ENCODE measurements at places on chromosomes 5 and 9.

DNA sequence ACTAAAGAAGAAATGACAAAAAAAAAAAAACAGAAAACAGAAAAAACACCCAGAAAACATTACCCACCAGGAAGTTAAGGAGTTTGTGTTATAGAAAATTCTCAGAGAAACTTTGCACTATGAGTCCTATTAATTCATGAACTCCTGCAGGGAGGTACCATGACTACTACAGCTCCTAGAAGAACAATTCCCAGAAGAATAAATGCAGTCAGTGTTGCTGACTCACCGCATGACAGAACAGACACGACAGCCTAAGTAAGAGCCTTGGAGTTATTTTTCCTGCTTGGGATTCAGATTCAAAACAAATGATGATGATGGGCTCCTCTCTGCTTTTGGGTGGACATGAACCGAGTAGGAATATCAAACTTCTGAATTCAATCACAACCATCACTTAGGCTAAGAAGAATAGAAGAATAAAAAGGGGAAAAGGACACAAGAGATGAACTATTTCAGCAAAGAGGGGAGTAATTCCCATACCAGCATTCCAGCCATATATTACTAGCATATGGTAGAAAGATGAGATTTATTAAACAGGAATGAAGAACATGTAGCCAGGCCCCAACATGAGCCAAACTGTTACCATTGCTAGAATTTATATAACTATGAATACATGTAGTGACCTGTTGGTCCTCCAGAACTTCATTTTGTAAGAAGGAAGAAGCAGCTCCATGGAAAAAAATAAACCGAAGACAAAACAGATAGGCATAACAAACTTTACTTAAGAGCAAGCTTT is 209.6 kb upstream of the PDE4D start:
- DNase-seq: no peak

GRCh38 chr5:121049971-121050370 is 585.9 kb downstream of the PRR16 start:
- no peak for DNase-seq

GRCh38 chr5:143017541-143017940 is 247.4 kb downstream of the ARHGAP26 start:
- DNase-seq: no peak

DNA sequence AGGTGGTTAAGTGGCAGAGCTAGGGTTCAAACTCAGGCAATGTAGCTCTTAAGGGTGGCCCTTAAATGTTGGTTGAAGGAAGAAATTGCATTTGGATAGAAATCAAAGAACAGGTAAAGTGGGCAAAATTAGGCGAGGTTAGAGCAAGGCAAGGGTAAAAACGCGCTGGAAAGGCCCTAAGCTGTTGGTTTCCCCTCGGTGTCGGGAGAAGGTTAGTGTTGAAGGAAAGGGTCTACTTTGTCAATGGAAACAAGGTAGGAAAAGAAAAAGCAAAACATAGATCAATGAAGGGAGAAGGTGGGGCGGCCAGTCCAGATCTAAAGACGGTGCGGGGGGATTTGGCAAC is 431 bp downstream of the FASTKD3 start:
- no peak for DNase-seq

GRCh38 chr9:123324767-123325183 is 31.2 kb upstream of the CRB2 start:
- DNase-seq: no peak

GRCh38 chr5:39640552-39640951 is 215.8 kb upstream of the DAB2 start:
- DNase-seq: no peak

DNA sequence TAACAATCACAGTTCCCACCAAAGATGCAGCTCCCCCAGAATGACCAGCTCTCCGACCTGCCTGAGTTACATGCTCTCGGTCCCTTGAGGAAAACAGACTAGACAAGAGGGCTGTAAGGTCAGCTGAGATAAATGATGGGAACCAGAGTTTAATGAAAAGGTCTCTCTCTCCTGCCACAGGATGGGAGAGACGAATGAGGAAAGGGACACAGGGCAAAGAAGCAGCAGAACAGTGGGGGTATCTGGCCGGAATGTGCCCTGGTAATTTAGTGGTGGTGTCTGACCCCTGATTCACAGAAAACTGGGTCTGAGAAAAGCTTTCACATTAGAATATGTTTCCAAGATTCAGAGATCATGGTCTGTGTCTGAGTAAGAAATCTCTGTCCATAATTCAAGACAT is 118.5 kb downstream of the BRINP1 start:
- DNase-seq: no peak

DNA sequence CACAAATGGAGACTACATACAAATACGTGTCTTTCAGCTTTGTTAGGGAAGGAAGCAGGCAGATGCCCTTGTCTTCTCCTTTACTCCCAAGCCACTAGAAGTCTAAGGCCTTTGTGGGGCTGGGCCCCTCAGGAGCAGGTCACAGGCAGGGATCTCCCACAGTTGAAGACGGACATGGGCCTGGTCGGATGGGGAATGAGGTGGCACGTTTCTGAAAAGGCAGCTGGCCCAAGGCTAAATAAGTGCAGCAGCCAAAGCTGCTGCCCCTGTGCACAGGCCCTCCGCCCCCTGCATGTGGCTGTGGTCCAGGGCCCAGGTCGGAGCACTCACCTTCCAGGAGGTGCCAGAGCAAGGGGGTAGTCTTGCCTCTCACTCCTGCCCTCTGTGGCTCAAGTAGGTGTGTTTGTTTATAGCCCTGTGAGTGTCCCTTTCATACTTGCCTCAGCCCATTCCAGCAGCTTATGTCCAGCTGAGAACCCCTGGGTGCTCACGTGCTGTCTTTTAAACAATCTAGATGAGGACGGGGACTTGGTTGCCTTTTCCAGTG is 1.8 kb downstream of the SQSTM1 start:
- DNase-seq: no peak

- DNase-seq: no peak
These were observed 698 bp upstream of the LCN2 start for GRCh38 chr9:128148509-128149000.

- DNase-seq: no peak
These were observed 33.6 kb upstream of the NFIB start for GRCh38 chr9:14347406-14348122.

DNA sequence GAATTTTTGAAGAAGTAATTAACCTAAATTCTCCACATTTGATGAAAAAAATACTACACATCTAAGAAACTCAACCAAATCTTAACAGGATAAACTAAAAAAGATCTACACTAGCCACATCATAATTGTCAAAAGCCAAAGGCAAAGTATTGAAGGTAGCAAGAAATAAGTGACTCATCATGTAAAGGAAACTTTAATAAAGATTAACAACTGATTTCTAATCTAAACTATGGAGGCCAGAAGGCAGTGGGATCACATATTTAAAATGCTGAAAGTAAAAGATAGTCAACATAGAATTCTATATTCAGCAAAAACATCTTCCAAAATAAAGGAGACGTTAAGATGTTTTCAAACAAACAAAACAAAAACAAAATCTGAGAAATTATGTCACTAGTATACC is 2002.9 kb downstream of the MAT2B start:
- DNase-seq: no peak

DNA sequence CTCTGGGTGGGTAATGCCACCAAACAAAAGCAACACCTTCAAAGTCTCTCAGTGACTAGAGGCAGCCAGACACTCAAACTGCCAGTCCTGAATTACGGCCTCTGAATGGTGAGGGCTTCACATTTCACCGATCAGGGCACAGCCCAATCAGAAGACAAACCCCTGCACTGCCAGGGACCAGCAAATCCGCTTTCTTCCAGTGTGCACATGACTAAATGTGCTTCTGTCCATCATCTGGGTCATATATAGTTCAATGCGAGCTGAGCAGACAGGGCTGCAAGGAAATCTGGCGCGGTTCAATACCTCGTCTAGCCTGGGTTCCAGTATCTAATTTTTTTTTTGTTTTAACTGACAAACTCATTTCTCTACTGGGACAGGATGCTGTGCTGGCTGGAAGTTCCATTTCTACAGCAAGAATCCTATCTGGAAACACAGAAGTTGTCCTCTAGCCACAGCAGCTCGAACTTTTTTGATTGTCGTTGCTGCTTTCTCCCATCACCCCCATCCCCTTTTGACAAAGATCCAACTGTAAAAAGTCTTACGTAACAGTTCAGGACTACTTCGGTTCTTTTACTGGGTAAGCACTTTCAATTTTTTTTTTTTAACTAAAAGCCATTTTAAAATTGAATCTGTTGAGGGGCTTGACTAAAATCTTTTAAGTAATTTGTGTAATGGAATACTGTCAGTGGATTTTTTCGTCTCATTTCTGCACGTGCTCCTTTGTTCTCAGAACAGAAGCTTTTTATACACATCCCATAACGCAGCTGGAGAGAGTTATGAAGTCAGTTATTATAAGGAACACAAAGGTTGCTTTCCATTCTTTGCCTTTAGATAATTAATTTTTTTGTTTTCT is 112.7 kb downstream of the NR6A1 start:
- DNase-seq: peak; percentile 86

GRCh38 chr5:14882658-14883580 is 11.3 kb upstream of the ANKH start:
- DNase-seq: no peak

- DNase-seq: no peak
These were observed 79.8 kb downstream of the TENT4A start for GRCh38 chr5:6792911-6793471.

DNA sequence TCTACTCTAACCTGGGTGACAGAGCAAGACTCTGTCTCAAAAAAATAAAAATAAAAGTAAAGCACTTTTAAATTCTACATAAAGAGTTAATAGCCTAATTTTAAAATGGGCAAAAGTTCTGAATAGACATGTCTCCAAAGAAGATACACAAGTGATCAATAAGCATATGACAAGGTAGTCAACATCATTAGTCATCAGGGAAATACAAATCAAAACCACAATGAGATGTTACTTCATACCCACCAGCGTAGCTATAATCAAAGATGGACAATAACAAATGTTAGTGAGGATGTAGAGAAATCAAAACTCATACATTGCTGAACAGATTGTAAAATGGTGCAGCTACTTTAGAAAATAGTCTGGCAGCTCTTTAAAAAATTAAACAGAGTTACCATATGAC is 64.1 kb downstream of the IQGAP2 start:
- no peak for DNase-seq

DNA sequence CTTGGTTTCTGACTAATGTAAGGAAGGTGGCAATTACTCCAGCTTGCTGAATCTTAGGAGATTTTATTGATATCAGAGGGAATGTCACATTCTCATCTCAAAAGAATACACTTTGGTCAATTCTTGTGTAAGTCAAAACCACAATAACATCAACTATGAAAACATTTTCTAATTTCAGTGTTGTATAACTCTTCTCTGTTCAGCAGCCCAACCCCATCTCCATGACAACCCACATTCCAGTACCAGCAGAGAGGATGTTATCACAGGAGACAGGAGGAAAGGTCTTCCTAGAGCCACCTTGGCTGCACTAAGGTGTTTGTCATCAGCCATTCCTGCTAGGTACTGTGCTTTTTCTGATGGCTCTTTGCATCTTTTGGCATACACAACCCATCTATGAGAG is 529.1 kb upstream of the BRINP1 start:
- no peak for DNase-seq

DNA sequence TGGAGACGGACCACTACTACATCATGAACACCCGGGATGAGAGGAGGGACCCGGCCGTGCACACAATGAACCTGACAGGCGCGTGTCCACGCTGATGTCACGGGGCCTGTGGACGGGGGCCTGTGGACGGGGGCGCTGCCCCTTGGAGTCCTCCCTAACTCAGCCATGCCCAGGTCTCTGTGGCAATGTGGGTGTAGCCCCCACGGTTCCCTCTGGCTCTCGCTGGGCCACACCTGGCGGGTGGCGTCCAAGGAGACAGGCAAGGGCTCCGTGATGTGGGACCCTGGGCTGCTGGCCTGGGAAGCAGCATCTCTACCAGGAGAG is 22.1 kb downstream of the PAEP start:
- no peak for DNase-seq

- no peak for DNase-seq
These were observed 26.6 kb downstream of the SKP2 start for GRCh38 chr5:36178524-36178890.

- no peak for DNase-seq
These were observed 417.1 kb downstream of the CSNK1G3 start for GRCh38 chr5:123929055-123929474.

- no peak for DNase-seq
These were observed 31.9 kb upstream of the C5orf58 start for GRCh38 chr5:170200876-170201275.

DNA sequence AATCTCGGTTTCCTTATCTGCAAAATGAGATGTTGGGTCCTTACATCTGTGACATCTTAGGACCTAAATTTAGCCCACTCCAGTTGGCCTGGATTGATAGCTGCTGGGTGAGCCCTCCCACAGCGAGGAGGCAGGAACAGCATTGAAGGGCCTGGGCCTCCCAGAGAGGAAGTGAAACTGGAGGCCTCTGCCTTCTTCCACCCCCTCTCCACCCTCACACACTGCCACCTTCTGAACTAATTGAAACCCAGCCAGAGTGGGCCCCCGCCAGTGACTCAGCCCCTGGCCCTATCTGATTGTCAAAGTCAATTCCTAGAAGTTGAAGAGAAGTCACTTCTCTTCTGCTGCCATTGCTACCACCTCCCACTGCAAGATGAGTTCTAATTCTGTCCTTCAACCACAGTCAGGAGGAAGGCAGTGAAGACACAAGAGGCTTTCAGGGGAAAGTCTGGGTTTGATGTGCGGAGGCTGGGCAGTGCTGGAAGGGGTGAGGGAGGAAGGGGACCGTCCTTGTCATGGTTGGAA is 55.2 kb upstream of the NEK6 start:
- no peak for DNase-seq

GRCh38 chr5:60447488-60447920 is 252.5 kb downstream of the DEPDC1B start:
- no peak for DNase-seq

GRCh38 chr5:134132372-134133187 is 18.1 kb downstream of the TCF7 start:
- DNase-seq: no peak
